ENCODE measurements at places on chromosomes 6 and 20. TPM values are rescaled to one million over a fixed set of nuclear protein-coding genes. Genes with fewer than 3 reads are reported as not detected.

DNA sequence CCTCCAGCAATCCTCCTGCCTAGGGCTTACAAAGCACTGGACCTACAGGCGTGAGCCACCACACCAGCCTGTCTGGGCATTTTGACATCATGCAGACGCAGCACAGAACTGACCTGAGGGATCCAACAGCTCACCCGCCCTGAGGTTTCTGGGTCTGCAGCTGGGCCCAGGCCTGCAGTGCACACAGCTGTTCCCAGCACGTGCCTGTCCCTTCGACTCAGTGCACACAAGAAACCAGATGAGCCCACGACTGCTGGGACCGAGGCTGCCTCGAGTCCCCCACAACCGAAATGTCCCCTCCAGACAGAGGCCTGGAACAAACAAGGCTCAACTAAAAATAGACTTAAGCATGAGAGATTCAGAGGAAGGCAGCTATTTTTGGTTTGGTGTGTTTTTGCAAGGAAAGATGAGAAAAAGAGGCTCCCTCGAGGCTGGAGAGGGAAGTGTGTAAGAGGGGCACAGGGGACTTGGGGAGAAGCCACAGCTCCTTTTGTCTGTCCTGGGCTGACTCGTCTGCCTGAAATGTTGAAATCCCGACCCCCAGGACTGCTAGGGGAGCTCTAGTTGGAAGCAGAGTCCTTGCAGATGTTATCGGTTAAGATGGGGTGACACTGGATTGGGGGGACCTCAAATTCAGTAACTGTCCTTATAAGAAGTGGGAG lies 66.3 kb downstream of the YTHDF1 start:
- no peak for DNase-seq

GRCh38 chr6:163331245-163331644 lies 83.3 kb upstream of the QKI start:
- DNase-seq: no peak

- DNase-seq: no peak
Observed at GRCh38 chr20:37702403-37703034, 8.7 kb downstream of the CTNNBL1 start.

DNA sequence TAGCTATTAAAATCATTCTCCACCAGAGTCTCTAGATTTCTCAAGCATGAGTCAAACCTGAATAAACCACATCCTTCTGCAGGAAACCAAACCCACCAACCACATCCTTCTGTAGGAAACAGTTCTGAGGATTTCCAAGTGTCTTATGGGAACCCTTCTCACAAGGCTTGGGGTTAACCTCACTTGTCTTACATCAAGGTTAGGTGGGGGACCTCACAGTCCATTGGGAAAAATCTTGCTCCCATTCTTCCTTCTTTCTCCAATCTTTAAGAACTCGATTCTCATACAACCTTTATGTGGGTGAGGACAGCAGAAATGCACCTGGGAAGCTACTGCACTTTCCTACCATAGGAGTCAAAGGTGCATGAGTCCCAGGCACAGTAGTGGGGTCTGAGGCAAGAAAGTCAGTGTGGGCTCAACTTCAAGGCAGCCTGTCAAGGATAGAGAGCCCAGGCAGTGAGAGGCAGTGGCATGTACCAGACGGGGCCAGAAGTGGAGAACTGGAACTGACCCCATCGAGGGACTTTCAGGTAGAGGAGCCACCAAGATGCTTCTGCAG lies 114.5 kb downstream of the SLC22A3 start:
- DNase-seq: no peak

GRCh38 chr20:32355417-32355841 lies 2.7 kb upstream of the ASXL1 start:
- no peak for DNase-seq

GRCh38 chr6:53910834-53911233 lies 116.0 kb downstream of the LRRC1 start:
- DNase-seq: no peak

- no peak for DNase-seq
Observed at GRCh38 chr6:99933129-99933528, 60.9 kb downstream of the MCHR2 start.

DNA sequence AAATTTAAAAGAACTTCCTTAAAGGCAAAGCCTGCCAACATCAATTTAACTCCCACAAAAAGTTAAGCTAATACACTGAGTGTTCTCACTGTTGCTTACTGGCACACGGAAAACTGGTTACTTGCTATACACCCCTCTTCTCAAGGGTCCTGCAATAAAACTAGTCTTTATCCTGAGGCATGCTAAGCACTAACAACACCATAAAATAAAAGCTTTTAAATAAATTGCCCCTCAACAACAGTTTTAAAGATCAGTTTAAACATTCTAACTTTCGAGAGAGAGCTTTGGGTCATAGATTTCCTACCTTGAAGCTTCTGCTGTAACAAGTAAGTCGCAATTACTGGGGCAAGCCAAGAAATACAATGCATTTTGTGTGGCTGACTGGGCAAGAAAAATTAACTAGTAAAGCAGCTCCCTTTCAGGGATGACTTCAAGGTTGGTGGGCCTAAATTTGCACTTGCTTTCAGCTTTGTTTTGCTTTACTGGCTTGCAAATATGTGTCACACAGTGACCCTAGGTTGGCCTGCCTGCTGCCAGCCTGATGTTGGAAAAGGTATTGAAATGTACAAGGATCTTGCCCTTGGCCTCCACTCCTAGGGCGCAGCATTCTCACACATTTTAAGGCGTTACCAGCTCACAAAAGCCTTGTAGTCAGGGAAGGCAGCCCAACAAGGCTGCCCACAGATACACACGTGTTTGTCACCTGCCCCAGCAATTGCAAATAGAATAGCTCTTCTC lies 4.0 kb upstream of the HEY2 start:
- DNase-seq: no peak

DNA sequence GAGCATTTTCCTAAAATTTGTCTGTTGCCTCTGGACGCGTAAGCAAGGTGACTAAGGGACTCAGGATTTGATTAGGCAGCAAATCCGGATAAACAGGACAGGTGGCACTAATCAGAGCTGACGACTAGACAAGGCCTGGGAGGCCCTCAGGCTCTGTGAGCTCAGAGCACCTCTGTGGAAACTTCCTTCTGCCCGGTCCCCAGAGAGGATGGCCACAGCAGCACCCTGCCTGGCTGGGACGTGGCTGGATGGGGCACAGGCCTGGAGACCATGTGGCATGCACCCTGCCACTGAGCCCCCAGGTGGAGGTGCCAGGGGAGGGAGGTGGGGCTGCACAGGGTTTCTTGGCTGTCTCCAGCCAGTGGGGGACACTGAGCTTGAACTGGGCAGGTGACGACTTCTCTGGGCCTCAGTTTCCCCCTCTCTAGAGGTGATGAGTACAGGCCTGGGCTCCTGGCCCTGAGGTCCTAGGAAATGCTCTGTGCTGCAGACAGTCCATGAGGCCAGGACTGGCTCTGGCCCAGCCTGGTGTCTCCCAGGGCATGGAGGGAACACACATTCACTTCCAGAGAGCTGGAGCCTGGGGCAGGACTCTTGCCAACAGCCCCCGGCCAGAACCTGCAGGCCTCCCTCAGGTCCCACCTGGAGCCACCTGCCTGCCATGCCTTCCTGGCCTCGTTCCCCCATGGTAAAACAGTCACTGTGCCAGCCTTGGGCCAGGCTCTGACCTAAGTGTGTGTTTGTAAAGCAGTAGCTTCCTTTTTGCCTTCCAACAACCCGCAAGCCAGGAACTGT lies 39.6 kb upstream of the STX16 start:
- DNase-seq: no peak

DNA sequence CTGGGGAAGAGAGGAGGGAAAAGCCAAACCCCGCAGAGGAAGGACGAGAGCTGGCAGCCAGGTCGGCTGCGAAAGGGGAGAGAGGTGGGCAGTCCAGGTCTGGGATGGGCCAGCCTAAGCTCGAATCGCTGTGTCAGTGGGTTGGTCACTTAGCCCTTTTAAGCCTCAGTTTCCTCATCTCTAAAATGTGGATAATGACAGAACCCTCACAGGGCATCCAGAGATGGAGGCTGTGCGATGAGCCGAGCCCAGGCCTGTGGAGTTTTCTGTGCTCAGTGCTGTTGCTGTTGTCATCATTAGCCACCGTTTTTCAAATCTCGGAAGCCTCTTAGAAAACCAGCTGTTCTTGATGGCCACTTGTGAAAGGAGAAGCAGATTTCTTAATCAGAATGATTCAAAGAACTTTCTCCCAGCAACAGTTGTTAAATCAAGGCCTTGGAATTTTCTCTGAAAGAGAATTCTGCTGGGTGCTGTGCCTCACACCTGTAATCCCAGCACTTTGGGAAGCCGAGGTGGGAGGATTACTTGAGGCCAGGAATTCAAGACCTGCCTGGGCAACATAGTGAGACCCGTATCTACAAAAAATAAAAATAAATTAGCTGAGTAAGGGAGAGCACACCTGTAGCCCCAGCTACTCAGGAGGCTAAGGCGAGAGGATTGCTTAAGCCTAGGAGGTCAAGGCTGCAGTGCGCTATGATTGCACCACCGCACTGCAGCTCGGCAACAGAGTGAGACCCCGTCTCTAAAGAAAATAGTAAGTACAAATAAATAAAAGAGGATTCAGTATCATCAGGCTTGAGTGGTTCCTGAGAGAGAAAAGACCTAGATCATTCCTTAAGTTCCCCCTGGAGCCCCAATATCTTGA lies 46.3 kb upstream of the ENTPD6 start:
- DNase-seq: no peak

Gene FAM217A
- polyA plus RNA-seq: not detected

Gene EYA4
- polyA plus RNA-seq: not detected

Measured in sigmoid colon (tissue), 7 donors.